ENCODE measurements at places on chromosomes 5 and 9. TPM values are rescaled to one million over a fixed set of nuclear protein-coding genes. Genes with fewer than 3 reads are reported as not detected.

DDX46 gene
- 10.8 TPM for total RNA-seq

CLIC3 gene
- 2.1 TPM for total RNA-seq

CDC25C gene
- 0.26 TPM for total RNA-seq

PLK2 gene
- total RNA-seq = 259 TPM

ANXA1 gene
- total RNA-seq = 1,561 TPM

MYMK gene
- total RNA-seq = not detected

ENHO gene
- total RNA-seq = 0.13 TPM

JMY gene
- total RNA-seq = 16.9 TPM

KIAA1958 gene
- 1.8 TPM for total RNA-seq

CER1 gene
- not detected for total RNA-seq

DMGDH gene
- total RNA-seq = 11.6 TPM

FGF10 gene
- not detected for total RNA-seq

BSPRY gene
- 20.4 TPM for total RNA-seq

SOX30 gene
- total RNA-seq = under 0.01 TPM

NOTCH1 gene
- total RNA-seq = 90.4 TPM

GHR gene
- total RNA-seq = 2.4 TPM

MPDZ gene
- total RNA-seq = 14.0 TPM

NR5A1 gene
- total RNA-seq = not detected

LHX3 gene
- total RNA-seq = not detected

RAI14 gene
- 28.8 TPM for total RNA-seq

AHRR gene
- total RNA-seq = 0.53 TPM

ITK gene
- total RNA-seq = not detected

LIFR gene
- total RNA-seq = 4.4 TPM

SHISAL2B gene
- total RNA-seq = not detected

FCN2 gene
- total RNA-seq = not detected

KIF4B gene
- total RNA-seq = 0.13 TPM

TPPP gene
- 1.6 TPM for total RNA-seq

GMCL2 gene
- not detected for total RNA-seq

PPP6C gene
- total RNA-seq = 9.0 TPM

BNIP1 gene
- 21.3 TPM for total RNA-seq

CTNNAL1 gene
- total RNA-seq = 15.9 TPM

TXNDC8 gene
- not detected for total RNA-seq

ANKRD18A gene
- total RNA-seq = 1.6 TPM

ZFP2 gene
- 0.53 TPM for total RNA-seq

GABBR2 gene
- total RNA-seq = not detected

DOCK8 gene
- 0.26 TPM for total RNA-seq

TPRN gene
- 4.5 TPM for total RNA-seq

SLC45A2 gene
- not detected for total RNA-seq

CLINT1 gene
- 148 TPM for total RNA-seq

PDCD1LG2 gene
- total RNA-seq = 0.64 TPM

GARIN3 gene
- total RNA-seq = not detected

PAEP gene
- not detected for total RNA-seq

CCDC171 gene
- 2.8 TPM for total RNA-seq

RNF183 gene
- 0.38 TPM for total RNA-seq

PLPP7 gene
- not detected for total RNA-seq

GBGT1 gene
- 1.1 TPM for total RNA-seq

WDR38 gene
- not detected for total RNA-seq

ZFR gene
- total RNA-seq = 65.0 TPM

SPATA6L gene
- total RNA-seq = 2.6 TPM

CYSRT1 gene
- 3.9 TPM for total RNA-seq

LCN10 gene
- not detected for total RNA-seq

C1QTNF3 gene
- 0.26 TPM for total RNA-seq
